Activated CD8-positive, alpha-beta memory T cell treated with anti-CD3 and anti-CD28 coated beads, Interleukin-2, amount 50 U/mL, for 4 hours (primary cell): ENCODE measurements at places on chromosomes 4 and X.

- no peak for DNase-seq
Observed at GRCh38 chrX:110228453-110228852, 89.4 kb downstream of the AMMECR1 start.

GRCh38 chr4:46250997-46251396 is 127.1 kb upstream of the GABRG1 start:
- no peak for DNase-seq

- DNase-seq, result no peak
Observed at GRCh38 chrX:64853424-64853823, 122.8 kb downstream of the ZC4H2 start.

DNA sequence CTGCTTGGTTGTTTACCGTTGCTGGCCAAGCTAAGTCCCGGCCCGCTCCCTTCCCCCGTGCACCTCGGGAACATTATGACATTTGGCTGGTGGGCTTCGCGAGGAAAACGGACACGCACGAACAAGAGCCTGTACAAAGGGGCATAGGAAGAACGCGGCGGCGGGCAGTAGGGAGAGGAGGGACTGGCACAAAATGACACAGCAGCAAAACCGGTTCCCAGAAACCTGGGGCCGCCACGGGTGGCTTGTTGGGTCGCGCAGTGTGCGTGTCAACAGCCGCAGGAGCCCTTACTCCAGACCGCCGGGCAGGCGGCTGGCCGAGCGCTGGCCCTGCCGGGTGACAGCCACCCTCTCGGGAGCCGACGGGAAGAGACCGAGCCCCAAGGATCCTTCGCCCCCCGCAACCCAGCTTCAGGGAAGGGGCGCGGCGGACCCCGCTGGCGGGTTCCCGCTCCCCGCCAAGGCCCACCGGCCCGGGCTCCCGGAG is 1.6 kb upstream of the LIN54 start:
- DNase-seq, result peak; percentile 18

DNA sequence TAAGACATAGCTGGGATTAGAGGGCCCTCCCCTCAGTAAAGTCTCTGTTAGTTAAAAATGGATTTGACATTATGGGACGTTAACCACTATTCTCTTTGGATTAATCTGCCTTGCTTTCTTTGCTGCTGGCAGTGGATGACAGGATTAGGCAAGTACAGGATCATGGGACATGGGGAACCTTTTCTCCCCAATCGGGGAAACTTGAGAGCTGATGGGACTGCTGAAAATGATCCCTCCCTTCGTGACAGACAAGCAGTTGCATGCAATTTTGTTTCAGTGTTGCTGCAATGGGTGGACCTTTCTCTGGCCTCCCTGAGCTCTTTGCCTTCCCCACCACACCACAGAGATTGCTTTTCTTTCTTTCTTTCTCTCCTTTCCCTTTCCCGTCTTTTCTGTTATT is 120.2 kb upstream of the BANK1 start:
- DNase-seq, result no peak

DNA sequence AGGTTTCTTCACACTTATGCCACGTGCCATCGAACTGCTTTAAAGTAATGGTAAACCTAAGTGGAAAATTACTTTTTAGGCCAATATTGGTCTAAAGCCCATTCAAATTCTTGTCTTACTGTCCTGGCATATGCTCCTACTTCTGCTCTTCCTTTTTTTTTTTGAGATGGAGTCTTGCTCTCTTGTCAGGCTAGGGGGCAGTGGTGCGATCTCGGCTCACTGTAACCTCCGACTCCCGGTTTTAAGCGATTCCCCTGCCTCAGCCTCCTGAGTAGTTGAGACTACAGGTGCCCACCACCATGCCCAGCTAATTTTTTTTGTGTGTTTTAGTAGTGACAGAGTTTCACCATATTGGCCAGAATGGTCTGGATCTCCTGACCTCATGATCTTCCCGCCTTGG is 129.0 kb upstream of the TECRL start:
- DNase-seq, result no peak

GRCh38 chr4:38411981-38412536 is 251.9 kb upstream of the KLF3 start:
- no peak for DNase-seq
